ENCODE measurements at places on chromosomes 12 and 14.

GRCh38 chr12:124047045-124047566 lies 74.1 kb downstream of the ZNF664 start:
- DNase-seq = no peak

GRCh38 chr12:109950625-109951024 lies 45.5 kb downstream of the GIT2 start:
- no peak for DNase-seq

DNA sequence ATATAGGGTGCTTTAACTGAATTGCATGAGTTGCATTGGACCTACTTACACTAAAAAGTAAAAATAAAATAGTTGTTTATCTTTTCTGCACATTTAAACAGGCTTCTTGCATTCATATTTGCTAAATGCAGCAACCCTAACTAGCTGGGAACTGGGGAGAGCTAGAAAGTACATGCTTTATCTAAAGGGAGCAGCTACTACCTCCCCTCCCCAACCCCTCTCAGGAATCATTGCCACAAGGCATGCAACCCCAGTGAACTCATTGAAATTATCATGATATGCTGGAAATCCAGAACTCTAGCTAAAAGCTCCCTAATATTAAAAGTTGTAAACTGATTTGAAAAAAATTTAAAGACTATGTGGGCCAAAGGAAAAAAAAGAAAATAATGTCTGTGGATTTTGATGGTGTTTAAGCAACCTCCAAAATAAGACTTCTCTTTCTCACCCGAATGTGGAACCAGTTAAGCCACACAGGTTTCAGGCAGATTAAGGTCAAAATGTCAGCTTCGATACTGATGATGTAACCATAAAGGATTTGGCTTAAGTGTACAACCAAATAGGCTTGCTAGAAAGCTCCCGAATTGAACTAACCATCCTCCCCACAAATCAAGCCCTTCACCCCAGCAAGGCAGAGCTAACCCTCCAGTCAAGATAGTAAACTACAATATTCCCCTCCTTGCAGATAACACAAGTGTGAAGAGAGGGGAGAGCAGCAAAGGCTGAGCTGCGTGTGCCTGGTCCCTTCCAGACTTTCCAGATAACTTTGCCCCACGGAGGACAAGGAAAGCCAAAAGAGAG lies 13.8 kb upstream of the POC1B start:
- no peak for DNase-seq

- no peak for DNase-seq
Observed at GRCh38 chr14:83611491-83611890, 1918.5 kb upstream of the FLRT2 start.

- DNase-seq = no peak
Observed at GRCh38 chr14:32074887-32075572, 2.1 kb upstream of the ARHGAP5 start.

DNA sequence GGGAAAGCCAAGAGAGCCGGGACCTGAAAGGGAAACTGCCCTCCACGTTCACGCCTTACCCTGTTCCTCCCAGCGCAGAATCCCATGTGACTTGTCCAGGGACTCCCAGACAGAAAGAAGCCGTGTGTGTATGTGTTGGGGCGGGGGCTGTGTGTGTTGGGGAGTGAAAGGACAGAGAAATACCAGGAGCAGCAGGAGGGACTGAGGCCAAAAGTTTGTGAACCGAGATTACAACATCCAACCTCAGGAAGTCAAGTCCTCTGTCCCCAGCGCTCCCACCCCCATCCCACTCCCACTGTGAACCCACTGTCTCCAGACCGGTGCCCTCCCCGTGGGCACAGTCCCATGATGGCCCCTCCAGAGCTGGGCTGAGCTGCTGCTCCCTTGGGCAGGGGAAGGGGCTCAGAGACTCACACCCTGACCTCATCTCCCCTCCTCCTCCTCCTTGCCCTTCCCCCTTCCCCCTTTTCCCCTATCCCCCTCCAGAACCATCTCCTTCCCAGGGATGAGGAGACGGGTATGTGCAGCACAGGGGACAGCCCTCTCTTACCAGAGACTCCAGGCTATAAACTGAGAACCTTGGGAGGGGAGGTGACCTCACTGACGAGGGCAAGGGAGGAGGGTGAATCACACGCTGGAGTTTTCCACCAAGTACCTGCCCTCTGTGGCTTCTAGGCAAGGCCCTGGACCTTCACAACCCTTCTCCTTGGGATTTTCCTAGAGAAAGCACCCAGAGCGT lies at the start of gene SLC6A12:
Gene SLC6A12 (minus strand): TSS at position 155 of the 739 bp plus-strand sequence. CDS start 4,171 bp downstream, outside the sequence.
- DNase-seq = no peak

DNA sequence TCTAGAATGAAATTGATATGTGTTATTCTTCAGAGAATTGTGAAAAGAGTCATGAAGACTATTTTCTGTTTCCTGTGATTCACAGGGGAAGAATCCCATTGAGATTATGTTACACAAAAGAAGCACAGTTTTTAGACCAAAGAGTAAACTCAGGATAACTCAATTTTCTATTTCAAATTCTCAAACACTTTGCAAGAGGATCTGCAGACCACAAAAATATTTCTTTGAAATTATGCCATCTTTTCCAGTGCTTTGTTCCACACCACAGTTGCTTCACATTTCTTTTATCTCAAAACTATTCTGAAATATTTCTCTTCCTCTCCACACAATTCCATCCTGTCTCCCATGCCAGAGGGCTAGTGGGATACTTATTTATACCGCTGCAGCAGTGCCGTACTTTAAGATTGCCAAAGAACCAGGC lies 188.9 kb upstream of the FOXG1 start:
- DNase-seq = no peak

- DNase-seq = no peak
Observed at GRCh38 chr12:93137656-93138612, 208.8 kb upstream of the EEA1 start.

GRCh38 chr14:29140016-29140415 lies 373.4 kb downstream of the FOXG1 start:
- no peak for DNase-seq

DNA sequence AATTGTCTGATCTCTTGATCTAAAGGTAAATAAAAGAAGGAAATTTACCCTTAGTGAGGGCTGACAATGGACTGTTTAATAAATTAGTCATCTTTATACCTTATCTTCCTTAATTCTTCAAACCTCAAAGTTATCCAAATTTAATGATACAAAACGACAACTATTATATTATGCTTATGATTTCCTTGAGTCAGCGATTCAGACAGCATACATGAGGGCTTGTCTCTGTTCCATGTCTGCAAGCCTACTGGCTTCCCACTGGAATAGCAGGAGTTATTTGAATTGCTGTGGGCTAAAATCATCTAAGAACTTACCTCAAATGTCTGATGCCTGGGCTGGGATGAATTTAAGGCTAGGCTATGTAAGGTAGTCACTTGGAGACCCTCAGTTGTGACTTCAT lies 197.2 kb upstream of the MDGA2 start:
- DNase-seq = no peak

Data from NCI-H1436 treated with DMSO at 0.1 percent for 48 hours (cell line).